ENCODE measurements at places on chromosomes 5 and 9. TPM values are rescaled to one million over a fixed set of nuclear protein-coding genes. Genes with fewer than 3 reads are reported as not detected.

PRDM9 gene
- total RNA-seq = not detected

FSTL4 gene
- 0.38 TPM for total RNA-seq

ATP10B gene
- not detected for total RNA-seq

PDLIM4 gene
- total RNA-seq = 171 TPM

SNCB gene
- total RNA-seq = not detected

C5orf47 gene
- total RNA-seq = not detected

ITK gene
- not detected for total RNA-seq

KIF24 gene
- total RNA-seq = 1.0 TPM

MAMDC2 gene
- 12.4 TPM for total RNA-seq

PKD2L2 gene
- total RNA-seq = not detected

PCDHGA11 gene
- total RNA-seq = 10.4 TPM

GPR151 gene
- total RNA-seq = not detected

MCC gene
- total RNA-seq = 13.9 TPM

DNAJC18 gene
- 8.0 TPM for total RNA-seq

NOTCH1 gene
- total RNA-seq = 36.0 TPM

ACSL6 gene
- not detected for total RNA-seq

RAB3C gene
- under 0.01 TPM for total RNA-seq

MEGF10 gene
- total RNA-seq = 1.1 TPM

Data from mesangial cell (primary cell).